ENCODE measurements at places on chromosomes 16 and 17.

GRCh38 chr17:42598905-42599304 lies 10.3 kb downstream of the RETREG3 start:
- no peak for DNase-seq

- no peak for DNase-seq
These were observed 12.2 kb downstream of the BANP start for GRCh38 chr16:87963400-87963799.

DNA sequence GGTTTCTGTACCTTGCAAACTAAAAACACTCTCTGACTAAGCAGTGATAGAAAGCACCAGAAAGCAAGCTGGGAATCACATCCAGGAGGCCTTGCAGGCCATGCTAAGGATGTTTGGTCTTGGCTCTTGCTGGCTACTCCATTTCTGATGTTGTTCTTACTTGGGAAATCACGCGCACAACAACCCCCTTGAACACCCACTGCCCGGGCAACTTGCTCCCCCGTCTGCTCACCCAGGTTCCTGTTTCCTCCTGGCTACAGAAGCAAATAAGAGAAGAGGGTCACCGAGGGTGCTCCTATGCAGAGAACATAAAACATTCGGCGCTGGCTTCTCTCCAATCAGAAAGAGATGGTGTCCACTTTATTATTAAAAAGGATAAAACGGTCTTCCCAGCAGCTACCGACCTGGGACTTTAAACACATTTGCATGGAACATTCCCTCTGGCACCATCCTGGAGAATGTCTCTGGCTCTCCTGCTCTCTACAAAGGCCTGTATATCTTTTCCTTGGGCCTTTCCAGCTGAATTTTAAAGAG lies 271.2 kb upstream of the RPL38 start:
- no peak for DNase-seq

DNA sequence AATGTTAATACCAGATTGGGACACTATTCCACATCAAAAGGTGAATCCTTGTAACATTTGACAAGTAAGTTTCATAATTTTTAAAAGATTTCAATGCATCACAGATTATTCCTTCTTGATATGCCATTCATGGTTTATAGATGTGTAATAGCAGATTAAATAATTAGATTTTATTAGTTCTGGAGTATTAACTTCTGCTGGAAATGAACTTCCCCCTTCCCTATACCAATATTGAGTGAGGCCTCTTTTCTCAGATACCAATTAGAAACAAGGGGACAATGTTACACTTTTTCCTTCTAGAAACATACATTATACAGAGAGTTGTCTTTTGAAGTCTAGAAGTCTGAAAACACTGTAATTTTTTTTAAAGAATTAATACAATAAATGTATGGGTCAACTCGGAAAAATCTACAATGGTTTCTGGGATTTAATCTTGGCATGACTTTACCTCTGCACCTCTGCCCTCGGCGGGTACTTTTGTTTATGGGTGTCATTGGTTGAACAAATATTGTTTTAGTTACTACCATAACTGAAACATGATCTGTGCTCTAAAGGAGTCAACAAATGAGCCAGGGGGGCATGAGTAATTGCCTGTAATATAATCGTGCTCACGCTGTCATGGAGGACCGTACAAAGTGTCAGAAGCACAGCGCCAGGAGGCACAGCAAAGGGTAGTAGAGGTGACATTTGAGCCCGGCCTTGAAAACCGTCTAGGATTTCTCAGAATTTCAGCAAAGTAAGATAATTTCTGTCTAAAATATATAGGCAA lies 8.2 kb downstream of the LRRC37B start:
- no peak for DNase-seq

DNA sequence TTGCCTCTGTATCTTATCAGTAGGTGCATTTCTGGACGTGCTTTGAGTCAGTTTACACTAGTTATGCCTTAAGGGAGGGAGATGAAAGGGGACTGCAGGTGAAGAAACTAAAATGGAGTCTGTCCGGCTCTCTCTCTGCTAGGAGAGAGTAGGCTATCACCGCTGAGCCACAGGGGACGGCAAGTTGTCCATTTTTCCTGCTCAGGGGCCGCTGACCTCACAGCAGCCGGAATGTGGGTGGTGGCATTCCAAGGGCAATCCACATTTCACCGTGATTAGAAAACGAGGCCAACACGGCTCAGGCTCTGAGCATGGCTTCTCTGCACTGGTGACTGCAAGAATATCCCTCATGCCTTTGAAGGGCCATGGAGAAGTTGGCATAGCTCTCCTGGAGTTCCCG lies 19.0 kb upstream of the KLHDC4 start:
- DNase-seq, result no peak

- no peak for DNase-seq
These were observed 11.5 kb upstream of the NLRP1 start for GRCh38 chr17:5595831-5596230.

DNA sequence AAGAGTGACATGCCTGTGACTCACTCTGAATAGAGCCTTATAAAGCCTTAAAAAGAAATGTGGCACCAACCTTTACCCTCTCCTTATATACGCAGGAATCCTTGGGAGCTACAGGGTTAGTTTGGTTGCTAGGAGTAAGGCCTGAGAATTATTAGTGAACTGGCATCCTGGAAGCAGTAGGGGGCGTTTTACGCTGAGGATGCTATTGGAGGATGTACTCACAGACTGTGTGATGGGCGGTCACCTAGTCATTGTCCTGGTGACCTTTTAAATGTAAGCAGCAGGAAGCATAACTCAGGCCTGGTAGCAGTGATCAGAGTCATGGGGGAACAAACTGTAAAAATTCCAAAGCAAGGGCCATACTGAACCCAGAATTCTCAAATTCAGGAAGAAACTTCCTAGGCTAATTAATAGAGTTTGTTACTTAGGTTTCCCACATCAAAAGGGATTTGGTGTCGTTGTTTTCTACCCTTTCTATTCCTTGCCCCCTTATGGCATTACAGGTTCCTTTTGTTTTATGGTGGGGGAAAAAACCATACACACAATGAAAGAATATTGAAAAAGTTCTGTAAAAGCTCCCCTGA lies 153.8 kb downstream of the SNX11 start:
- no peak for DNase-seq

GRCh38 chr16:67657017-67657608 lies 2.9 kb downstream of the ACD start:
- DNase-seq, result no peak

DNA sequence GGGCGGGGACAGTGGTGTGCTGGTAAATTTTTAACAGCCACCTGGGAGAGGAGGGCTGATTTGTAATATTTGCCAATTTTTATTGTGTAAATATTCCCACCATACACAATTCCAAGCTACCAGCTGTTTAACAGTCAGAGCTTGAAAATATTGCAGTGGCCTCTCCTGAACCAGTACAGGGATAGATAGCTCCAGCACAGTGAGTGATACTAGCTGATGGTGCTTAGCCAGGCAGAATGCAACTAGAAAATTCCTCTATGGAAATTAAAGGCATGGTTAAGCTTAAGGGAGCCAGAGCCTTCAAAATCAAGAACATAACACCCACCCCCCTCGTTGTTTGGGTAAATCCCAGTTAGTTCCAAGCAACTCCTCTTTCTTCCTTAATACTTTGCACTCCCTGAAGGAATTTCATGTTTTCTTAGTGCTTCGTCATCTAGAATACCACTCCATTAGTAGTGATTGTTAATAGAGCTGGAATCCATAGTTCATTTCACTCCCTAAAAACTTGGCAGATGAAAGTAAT lies 96.6 kb downstream of the CYB561 start:
- DNase-seq, result no peak

DNA sequence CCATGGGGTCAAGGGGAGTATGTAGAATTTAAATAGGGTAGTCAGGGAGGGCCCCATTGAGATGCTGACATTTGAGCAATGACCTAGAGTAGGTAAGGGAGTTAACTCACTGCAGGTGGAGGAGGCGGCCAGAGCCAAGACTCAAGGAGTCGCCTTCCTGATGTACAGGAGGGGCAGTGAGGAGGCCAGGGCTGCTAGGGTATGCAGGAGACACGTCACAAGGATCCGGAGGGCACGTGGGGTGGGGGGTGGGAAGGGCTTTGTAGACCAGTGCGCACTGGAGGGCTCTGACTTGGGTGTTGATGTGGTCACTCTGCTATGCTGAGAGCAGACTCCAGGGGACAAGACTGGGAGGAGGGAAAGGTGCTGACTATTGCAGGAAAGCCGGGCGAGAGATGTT lies 37.5 kb downstream of the SPECC1 start:
- DNase-seq, result no peak

DNA sequence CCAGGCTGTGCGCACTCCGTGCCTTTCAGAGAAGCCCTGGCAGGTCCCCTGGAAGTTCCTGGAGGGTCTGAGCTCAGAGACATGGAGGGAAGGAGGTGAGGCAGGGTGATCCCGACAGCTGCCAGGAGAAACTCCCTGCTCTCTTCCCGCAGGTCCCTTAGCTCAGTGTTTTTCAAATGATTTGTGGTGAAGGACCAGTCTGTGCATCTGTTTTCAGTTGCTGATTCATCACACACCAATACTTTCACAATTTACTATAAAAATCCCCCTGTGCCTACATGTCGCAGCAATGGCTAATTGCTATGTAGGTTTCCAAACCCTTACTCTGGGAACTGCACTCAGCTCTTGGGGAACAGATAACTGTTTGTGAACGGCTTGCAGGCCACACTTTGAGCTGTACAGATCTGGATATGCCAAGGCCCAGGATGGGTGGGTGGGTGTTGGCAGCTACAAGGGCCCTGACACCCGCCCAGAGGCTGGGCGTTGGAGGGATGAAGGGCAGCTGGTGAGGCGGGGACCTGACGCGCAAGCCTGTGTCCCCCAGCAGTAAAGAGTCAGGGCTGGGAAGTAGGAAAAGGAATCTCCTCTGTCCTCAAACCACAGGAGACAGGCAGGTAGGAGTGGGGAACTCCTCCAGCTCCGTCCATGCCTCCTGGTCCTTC lies 20.5 kb upstream of the EMP2 start:
- DNase-seq, result no peak

GRCh38 chr17:59810894-59811153 lies 81.9 kb downstream of the TUBD1 start:
- no peak for DNase-seq

GRCh38 chr16:13994239-13995106 lies 74.5 kb downstream of the ERCC4 start:
- DNase-seq, result no peak

- no peak for DNase-seq
These were observed 25.8 kb upstream of the CLEC18A start for GRCh38 chr16:69925311-69925710.

DNA sequence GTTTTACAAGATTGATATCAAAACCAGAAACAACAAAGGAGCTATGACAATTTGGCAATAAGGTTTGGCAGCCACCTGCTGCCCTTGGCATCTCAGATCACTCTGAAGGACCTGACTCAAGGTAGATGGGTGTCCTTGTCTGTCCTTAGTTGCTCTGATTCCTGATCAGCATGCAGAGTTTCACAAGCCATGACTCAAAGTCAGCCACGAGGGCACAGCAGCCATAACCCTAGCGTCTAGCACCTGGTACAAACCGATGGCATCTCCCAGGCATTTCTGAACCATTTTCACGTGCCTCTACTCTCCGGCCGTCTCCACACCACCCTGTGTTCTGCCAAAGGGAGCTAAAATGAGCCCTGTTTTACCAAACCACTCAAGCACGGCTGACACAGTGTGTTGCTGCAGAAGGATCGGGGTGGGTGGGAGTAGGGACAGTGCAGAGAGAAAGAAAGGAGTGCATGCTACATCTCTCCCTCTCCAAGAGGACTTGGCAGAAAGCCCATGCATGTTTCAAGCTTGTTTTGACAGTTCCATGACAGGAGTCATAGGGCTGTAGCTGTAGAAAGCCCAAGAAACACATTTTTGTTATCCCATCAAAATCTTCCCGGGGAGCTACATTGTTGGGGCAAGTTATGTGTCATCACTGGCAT lies 297.3 kb downstream of the ABCC12 start:
- no peak for DNase-seq

- DNase-seq, result no peak
These were observed 1.7 kb downstream of the ADCY9 start for GRCh38 chr16:4114257-4115208.

DNA sequence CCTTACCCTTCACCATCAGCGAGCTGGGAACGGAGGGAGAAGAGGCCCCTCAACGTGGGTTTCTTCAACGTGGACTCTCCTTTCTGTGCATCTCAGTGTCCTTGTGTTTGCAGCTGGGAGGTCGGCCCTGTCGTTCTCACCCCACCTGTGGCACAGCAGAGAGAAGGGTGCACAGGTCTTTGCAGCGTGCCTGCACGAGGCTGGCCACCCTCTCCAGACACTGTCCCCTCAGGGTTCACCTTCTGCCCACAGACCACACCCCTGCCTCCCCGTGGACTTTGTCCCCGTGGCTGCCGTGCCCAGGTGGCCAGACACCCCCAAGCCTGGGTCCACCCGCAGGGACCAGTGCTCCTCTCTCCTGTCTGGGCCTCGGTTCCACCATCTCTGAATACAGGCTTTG lies 7.3 kb upstream of the WDR45B start:
- DNase-seq, result no peak

DNA sequence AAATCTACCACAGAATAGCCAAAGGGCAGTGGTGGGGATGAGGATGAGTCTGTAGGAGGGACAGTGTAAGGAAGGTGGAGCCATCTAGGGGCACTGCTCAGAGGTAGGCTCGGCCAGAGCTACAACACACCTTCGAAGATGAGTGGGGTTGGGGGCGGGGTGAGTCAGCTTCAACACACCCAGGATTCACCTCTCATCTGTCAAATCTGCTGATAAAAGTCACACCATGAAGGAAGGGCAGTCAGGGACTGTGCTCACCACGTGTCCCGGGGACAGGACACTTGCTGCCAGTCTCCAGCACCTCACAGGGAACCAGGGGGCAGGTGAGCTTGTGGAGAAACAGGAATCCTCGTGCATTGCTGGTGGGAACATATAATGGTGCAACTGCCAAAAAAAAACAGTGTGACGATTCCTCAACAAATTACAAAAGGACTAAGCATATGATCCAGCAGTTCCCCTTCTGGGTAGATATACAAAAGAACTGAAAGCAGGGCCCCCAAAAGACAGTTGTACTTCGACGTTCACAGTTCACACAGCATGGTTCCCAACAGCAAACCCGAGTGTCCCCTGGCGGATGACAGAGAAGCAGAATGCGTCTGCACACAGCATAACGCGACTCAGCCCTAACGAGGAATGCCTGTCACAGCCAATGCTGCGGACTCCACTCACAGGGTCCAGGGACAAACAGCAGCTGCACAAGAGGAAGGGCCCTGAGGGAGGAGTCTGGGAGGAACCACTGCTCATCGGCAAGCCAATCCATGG lies 133.1 kb downstream of the ANKRD11 start:
- peak; percentile 69 for DNase-seq

- DNase-seq, result no peak
These were observed 6.2 kb downstream of the TUFM start for GRCh38 chr16:28839899-28840298.

DNA sequence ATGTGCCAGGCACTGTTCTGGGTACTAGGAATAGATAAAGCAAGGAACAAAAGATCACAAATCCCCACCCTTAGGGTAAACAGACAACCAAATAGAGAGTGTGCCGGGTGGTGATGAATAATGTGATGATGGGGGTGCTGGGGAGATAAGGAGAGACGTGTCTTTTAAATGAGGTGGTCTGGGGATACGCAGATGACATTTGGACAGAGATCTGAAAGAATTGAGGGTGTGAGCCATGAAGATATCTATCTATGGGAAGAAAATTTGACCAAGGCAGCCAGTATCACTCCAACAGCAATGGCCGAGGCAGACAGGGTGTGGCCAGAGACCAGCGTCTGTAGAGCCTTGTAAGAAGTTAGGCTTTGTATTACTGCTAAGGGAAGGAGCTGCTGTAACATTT lies 165.3 kb downstream of the MRTFB start:
- DNase-seq, result no peak

- no peak for DNase-seq
These were observed 8.4 kb downstream of the SLC16A3 start for GRCh38 chr17:82237083-82237745.

- DNase-seq, result no peak
These were observed 3.3 kb upstream of the CA7 start for GRCh38 chr16:66840883-66841282.

Measured in putamen (tissue), 1 donor.